Right forelimb (tissue), 1 donor: ENCODE measurements at places on chromosomes 2 and 18.

GRCh38 chr2:11385216-11385615, 40.8 kb upstream of the ROCK2 start:
- no peak for DNase-seq

GRCh38 chr18:63147973-63148372, 171.6 kb downstream of the BCL2 start:
- DNase-seq = no peak

DNA sequence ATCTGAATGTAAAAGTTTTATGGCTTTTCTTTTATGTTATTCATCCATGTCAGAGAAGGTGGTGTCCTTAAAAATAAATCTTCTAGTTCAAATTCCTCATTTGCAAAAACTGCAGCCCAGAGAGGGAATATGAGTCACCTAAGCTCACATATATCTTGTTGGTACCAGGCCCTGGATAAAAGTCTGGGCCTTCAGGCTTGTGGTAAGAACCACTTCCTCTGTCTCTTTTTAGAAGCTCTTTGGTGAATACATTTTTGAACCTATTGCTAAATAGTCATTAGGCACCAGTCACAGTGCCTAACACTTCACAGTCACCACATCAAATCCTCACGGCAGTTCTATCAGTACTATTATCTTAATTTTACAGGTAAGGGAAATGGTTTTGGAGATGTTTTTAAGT, 199.2 kb downstream of the KCNS3 start:
- DNase-seq = no peak

DNA sequence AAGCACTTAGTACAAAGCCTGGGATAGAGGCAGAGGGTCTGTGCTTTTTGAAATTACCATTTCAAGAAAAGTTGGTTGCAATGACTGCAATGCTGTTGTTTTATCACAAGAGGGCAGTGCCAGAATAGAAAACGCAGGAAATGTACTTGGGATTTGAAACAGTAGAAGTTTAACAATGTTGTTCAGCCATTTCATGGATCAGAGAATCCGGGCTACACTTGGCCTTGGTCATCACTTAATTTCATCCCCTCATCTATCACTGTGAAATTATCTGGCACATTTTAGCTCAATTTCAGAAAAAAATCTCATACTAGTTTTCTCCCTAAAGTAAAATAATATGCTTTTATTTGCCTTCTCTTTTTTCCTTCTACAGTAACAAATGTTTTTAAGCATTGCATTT, 70.8 kb downstream of the RAPGEF4 start:
- DNase-seq = no peak

- no peak for DNase-seq
These were observed 56.7 kb upstream of the ASAP2 start for GRCh38 chr2:9149726-9150567.

DNA sequence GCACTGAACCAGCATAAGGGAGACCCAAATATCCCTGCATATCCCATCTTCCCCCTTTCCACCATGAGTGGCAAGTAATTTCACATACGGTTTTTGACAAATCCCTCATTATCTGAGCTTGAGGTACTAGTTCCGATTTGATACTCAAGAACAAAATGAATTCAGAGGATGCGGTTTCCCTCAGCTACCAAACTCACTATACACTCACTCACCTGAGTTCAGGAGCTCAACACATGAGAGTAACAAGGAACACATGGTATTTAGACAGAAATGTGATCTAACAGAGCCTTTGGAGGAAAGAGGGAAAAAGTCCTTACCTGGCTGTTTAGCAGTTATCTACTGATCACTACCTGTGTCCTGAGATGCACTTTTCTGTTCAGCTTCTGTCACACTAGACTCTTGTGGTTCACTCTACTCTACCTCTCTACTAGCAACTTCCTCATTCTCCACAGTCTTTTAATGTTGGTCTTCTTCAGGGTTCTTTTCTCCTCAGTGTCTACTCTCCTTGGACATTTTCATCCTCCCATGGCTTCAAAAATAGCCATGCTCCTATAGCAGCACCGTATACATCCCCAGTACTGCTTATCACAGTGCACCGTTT, 25.1 kb downstream of the ASXL2 start:
- no peak for DNase-seq

GRCh38 chr2:101690547-101691152, 6.9 kb upstream of the MAP4K4 start:
- no peak for DNase-seq

GRCh38 chr2:100877555-100877954, 57.6 kb downstream of the NPAS2 start:
- no peak for DNase-seq

DNA sequence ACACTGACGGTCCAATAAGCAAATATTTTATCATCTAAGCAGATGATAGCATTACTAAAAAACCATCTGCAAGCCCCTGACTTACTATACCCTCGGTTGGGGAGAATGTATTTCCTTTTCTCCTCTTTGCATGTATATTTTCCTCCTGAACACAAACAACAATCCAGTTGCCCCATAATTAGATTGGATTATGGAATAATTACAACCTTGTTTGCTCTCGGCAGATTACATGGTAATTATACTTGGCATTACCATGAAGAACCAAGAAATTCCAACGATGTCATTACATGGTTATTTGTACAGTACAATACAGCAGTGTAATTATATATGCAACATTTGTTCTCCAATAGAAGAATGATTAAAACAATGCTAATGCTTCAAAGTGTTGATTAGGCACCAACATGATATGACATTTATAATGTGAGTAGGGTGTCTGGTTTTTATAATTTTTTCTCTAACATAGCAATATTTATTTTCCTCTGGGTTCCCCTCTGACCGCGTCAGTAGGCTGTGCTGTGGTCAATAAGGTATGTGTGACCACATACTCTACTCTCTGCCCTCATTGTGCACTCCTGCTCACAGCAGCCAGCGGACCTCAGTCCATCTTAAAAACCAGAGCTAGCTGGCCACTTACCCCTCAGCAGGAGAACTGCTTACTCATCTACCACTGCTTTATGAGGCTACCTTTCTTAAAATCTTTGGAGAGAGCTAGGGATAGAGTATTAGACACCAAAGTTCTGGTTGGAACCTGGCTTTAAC, 176.1 kb downstream of the INSIG2 start:
- no peak for DNase-seq

GRCh38 chr18:37322492-37323035, 243.0 kb downstream of the CELF4 start:
- peak; percentile 59 for DNase-seq

DNA sequence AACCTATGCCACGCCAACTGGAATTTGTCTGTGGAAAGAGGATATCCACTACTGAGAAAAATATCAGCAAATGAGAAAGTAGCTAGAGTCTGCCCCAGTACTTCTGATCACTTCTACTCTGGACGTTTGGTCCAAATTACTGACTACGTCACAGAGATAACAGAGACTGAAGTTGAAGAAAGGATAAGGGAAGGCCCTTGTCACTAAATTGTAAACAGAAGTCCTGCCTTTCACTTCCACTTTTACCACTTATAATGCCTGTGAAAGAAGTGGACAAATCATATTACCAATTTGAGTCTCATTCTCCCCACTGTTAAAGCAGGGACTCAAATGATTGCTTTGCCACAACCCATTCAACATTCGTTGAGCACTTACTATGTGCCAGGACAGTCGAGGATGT, 173.9 kb upstream of the ERBB4 start:
- DNase-seq = no peak

- no peak for DNase-seq
These were observed 237.4 kb downstream of the RNF144A start for GRCh38 chr2:7154656-7155055.

DNA sequence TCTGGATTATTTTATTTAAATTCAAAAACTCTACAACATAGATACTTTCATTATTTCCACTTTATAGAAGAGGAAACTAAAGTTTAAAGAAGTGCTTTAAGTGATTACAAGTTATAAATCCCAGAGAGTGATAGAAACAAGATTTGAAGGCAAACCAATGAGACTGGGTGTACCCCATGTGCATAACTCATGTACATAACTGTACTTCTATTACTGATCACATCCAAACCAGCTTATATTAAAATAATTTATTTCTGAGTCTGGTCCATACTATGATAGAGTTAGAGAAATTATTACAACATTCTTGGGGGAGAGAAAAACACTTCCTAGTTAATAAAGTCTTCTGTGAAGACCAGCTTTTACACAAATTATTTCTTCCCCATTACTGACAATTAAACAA, 221.4 kb downstream of the EXOC6B start:
- no peak for DNase-seq

GRCh38 chr2:160984426-160985077, 175.7 kb upstream of the TANK start:
- peak; percentile 48 for DNase-seq

DNA sequence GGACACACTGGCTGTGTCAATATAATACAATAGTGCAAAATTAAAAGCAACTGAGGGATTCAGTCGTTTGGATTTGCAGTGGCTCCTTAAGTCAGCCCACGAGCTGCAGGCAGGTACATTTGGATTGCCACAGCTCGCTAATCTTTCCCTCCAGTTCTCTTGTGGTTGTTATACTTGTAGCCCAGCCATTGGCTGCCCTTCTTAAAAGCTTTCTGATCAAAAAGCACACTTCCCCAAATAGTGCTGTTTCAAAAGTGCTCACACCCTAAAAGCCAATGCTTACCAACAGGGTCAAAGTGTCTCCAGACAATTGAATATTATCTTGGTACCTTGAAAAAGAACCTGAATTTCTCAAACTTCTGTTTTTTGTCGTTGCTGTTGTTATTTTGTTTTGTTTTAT, 404.7 kb upstream of the FAM98A start:
- DNase-seq = no peak

- no peak for DNase-seq
These were observed 17.0 kb downstream of the TOGARAM2 start for GRCh38 chr2:28997847-28998735.

- DNase-seq = no peak
These were observed 28.5 kb downstream of the PIKFYVE start for GRCh38 chr2:208294482-208295024.

- DNase-seq = no peak
These were observed 228.3 kb downstream of the TPGS2 start for GRCh38 chr18:36600548-36600947.

DNA sequence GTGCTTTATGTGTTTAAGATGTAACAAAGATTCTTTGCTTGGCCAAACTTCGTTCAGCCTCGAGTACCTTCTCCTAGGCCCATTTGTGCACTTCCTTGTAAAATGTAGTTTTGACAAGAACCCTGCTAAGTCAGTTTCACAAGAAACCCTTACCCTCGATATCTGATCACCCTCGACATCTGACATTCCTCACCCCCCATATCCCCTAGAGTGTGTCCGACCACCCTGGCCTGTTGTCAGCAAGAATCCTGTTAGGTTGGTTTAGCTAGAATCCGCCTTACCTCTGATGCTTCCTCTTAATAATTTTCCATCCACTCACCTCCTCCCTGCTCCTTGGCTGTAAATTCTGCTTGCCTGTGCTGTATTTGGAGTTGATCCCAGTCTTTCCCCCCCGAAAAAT, 85.3 kb downstream of the UXS1 start:
- DNase-seq = no peak

DNA sequence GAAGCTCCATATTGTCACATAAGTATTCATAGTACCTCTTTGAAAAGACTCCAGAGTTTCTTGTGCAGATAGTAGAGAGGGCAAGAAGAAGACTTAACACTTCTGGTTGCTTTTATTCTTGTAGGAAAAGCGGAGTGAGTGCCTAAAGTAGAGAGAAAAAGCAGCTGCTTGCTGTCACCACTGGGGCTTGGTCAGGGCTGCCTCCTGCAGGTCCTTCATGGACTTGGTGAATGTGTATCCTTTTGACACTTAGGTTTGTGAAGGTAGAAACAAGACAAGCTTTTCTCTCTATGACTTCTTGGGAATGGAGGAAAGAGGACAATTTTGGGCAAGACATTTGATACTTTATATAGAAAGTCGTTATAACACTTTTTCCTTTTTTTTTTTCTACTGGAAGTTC, 312.8 kb upstream of the FANCL start:
- no peak for DNase-seq
